ENCODE measurements at places on chromosomes 13 and 19.

DNA sequence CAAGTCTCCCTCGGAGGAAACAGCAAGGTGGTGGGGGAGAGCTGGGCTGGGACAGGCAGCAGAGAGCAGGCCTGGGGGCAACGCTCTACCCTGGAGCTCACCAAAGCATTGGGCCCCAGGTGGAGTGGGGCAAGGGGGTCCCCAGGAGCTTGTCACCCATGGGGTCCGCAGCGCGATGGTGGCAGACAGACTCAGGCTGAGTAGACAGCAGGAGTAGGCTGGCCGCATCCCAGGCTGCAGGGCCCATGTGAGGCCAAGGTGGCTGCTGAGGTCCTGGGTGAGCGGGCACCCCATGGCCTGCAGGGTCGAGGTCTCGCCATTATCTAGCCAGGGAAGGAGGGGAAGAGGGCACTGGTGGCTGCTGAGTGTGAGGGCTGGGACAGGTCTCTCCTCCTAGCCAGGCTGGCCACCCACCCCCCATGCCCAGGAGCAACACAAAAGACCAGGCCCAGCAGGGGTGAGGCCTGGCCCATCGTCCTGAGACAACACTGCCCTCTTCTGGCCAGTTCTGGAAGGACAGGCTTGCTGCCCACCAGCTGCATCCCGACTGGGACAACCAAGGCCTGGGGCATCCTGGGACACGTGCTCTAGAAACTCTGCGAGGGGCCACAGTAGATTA is 33.1 kb downstream of the CEBPG start:
- peak; percentile 68 for DNase-seq

DNA sequence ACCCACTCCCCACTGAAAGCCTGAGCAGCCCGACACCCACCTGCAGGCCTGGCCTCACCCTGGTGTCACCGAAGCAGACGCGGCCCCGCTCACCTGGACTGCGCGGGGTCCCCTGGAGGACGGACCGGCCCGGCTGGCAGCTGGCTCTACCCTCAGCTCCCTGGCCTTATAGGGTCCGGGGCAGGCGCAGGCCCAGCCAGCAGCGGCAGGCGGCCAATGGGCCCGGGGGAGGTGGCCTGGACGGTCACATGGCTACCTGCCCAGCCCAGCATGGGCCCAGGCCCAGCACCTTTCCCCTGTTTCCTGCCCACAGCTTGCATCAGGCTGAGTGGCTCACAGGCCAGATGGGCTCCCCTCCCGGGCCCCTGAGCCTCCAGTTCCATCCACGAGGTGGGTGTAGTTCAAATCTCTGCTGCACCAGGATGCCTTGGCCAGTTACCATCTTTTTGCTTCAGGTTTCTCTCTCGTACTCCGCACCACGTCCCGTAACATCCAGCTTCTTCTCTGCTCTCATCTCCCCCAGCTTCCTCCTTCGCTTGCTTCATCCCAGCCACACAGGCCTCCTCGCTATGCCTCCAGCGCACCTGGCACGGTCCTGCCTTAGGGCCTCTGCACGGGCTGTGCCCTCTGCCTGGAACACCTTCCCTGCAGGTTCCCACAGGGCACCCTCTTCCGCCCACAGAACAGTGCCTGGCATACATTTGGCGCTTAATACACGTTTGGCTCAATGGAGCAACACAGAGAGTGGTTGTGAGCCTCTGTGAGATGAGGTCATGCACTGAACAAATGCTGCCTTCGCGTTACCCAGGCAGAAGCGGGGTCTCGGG is at the start of gene PLIN4:
Gene PLIN4, minus strand, starts transcription at position 142 of the 827 bp plus-strand sequence. CDS start 214 bp downstream, outside the sequence.
- DNase-seq = no peak

- no peak for DNase-seq
These were observed 14.1 kb upstream of the CCNA1 start for GRCh38 chr13:36418022-36418805.

- DNase-seq = no peak
These were observed 6.1 kb upstream of the PRKD2 start for GRCh38 chr19:46723023-46723461.

DNA sequence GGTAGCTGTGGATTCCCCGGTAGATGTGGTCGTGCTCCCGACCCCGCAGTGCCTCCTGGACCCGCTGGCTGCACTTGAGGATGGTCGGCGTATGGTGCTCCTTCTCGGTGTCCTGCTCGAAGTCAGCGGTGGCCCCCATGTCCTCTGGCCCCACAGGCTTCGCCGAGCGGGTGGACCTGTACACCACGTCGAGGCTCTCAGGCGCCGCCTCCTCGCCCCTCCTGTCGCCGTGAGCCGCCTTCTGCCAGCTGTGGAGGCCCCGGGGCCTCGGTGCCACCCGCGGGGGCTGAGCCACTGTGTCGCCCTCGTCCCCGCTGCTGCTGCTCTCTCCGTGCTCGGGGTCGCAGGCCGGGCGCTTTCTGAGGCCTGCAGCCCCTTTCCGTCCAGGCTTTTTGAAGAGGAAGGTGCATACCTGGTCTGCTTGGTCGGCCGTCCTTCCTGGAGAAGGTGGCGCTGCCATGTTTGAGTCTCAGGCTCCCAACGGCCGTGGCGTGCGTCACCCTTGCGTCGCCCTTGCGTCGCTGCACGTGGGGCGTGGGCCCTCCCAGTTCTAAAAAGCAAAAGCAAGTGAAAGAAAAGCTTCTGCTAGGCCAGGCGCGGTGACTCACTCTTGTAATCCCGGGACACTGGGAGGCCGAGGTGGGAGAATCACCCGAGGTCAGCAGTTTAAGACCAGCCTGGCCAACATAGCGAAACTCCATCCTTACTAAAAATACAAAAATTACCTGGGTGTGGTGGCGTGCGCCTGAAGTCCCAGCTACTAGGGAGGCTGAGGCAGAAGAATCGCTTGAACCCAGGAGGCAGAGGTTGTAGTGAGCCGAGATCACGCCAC is at the start of gene RNF113B:
Gene RNF113B, minus strand, starts transcription at position 493 of the 832 bp plus-strand sequence. Its CDS starts 33 bp downstream, at position 460.
- DNase-seq = no peak

- no peak for DNase-seq
These were observed 19.0 kb downstream of the NFIX start for GRCh38 chr19:13014101-13014920.

GRCh38 chr13:38042771-38043170 is 173.2 kb upstream of the TRPC4 start:
- DNase-seq = no peak

GRCh38 chr13:72293206-72293605 is 426.2 kb upstream of the DACH1 start:
- no peak for DNase-seq

All from stimulated activated CD4-positive, alpha-beta T cell treated with anti-CD3 and anti-CD28 coated beads, Interleukin-1b, Interleukin-23, amount 100 ng/mL, for 1 hour (primary cell).